Stimulated activated CD4-positive, alpha-beta T cell treated with anti-CD3 and anti-CD28 coated beads, Interleukin-1b, Interleukin-23, amount 100 ng/mL, for 4 hours (primary cell): ENCODE measurements at places on chromosomes 5 and 9.

DNA sequence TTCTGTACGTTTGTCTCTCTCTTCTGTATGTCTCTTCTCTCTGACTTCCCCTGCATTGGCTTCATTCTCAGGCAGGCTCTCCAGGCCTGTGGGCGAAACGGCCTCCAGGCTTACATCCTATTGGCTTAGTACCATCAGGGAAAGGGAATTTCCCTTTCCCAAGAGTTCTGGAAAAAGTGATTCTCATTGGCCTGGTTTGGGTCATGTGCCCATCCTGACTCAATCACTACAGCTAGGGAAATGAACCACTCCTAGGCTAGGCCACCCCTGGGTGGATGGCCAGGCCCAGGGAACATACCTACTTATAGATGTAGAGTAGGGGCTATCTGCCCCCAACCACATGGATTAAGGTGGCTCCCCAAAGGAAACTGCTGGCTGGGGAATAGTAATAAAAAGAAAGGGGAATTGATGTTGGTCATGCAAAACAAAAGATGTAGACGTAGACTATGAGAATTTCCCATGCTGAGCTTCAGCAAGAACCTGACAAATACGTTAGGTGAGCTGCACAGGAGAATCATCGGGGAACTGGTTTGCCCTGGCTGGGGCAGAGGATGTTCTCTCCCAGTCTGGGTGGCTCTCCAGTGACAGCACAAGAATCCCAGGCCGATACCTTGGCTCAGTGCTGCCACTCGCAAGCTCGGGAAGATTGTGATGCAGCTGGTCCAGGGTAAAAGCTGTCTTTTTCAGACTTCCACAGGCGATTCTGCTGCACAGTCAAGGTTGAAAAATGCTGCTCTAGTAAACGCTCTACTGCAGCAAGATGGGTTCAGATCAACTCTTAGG, 3.7 kb upstream of the EGR1 start:
- no peak for DNase-seq

- no peak for DNase-seq
Measured at GRCh38 chr5:168359820-168360460, 68.5 kb downstream of the WWC1 start.

- DNase-seq = no peak
Measured at GRCh38 chr9:26459959-26460358, 432.6 kb downstream of the CAAP1 start.

- DNase-seq = no peak
Measured at GRCh38 chr5:54986269-54986654, 869 bp upstream of the ESM1 start.

GRCh38 chr5:126878634-126879033, 101.7 kb downstream of the LMNB1 start:
- DNase-seq = no peak

DNA sequence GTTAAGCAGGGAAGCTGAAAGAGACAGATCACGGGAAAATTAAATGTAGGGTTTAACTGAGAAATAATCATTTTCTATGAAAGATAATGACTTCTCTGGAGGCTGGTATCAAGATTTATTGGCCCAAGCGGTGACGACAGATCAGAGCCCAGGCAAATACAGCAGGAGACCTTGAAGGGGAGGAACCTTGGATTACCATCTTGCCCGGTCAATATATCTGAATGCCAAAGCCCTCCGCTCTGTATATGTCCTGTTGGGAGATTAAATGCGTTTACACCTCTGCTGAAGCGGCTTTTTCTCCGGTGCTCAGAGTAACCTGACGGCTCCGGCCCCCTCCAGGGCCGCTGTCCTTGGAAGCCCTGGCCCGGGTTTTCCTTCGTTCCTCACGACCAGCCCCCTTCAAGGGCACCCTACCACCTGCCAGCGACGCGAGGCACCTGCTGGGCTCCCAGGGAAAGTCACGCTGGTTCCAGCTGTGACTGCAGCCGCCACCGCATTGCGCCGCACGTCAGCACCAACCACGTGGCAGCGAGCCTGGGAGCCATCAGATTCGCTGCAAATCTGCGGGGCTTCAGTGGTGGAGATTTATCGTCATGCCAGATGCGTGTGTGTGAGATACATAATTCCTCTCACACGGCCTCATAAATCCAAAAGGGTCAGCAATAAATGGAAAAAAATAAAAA, 4.4 kb upstream of the QSOX2 start:
- DNase-seq = no peak

GRCh38 chr9:113644321-113644720, 180.8 kb downstream of the RGS3 start:
- no peak for DNase-seq

DNA sequence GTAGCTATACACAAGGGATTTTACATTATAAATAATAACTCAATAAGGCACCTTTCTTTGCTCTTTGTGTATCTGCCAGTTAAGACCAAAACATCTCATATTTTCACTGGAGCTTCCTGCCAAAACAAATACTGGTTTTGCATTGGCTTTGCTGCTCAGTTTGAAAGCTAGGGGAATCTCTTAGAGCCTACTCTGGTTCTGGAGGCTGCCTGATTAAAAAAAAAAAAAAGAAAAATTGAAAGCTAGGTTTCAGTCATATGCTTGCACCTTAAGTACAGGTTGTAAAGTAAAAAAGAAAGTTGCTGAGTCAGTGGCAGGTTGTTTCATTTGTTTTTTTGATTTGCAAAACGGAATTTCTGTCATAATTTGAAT, 2.3 kb downstream of the DENND4C start:
- no peak for DNase-seq

GRCh38 chr5:62886603-62887315, 308.1 kb downstream of the LRRC70 start:
- DNase-seq = no peak

GRCh38 chr5:164345853-164346252, 840.4 kb downstream of the MAT2B start:
- no peak for DNase-seq

DNA sequence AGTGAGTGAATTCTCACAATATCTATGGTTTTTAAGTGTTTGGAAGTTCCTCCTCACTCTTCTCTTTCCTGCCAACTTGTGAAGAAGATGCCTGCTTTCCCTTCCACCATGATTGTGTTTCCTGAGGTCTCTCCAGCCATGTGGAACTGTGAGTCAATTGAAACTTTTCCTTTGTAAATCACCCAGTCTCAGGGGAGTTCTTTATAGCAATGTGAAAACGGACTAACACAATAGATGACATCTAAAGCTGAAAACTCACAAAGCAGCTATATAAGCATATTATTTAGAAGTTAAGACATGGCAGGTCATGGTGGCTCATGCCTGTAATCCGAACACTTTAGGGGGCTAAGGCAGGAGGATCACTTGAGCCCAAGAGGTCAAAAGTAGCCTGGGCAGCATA, 130.2 kb downstream of the ARRDC3 start:
- DNase-seq = no peak

DNA sequence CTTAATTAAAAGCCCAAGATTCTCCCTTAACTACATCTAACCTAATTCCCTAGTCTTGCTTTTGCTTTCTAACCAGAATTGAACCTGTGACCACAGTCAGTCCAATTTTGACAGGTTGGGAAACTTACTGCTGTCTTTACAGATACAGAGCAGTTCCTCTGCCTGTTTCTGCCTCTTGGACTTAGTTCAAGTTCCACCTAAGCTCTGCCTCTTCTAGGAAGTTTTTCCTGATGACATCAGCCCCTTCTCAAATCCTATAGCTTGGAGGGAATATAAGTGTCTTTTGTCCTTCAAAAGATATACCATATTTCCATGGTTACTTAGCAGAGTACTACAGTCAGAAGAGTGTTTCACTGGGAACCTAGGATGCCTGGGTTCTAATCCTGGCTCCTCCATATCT, 31.7 kb downstream of the BRINP1 start:
- DNase-seq = no peak

GRCh38 chr5:81397176-81397575, 3.2 kb upstream of the ACOT12 start:
- DNase-seq = no peak

DNA sequence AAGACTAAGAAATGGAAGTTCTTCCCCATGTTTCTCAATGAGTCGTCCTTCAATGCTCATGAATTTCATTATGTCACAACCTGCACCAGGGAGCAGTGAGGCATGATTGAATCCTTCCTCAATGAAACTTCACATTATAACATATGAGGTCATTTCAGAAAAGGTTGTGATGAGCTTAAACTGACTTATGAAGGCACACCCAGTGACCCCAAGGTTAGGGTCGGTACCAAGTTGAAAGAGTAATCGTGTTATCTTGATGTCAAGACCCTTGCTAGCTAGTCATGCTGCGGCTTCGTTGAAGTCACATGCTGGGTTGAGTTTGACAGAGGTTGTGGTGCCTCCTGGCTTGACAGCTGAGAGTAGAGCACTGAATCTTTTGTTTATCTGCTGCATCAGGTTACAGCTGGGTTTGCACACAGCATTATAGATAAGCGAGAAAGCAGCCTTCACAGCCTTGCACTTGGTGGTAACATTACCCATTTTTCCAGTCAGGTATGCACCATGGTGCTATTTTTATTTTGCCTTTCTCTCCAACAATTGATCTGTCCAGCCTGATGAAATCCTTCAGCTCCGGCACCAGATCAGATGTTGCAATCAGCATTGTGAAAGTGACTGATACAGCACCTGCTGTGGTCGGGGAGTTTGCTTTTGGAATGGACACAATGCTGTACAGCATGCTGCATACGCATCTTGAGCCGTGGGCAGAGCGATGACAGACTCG, 133.2 kb downstream of the ERCC6L2 start:
- no peak for DNase-seq

- DNase-seq = no peak
Measured at GRCh38 chr5:54632131-54632701, 114.7 kb downstream of the SNX18 start.

- no peak for DNase-seq
Measured at GRCh38 chr9:99213197-99213596, 8.5 kb downstream of the ALG2 start.

GRCh38 chr5:124162767-124163532, 583.5 kb downstream of the ZNF608 start:
- DNase-seq = no peak

- DNase-seq = no peak
Measured at GRCh38 chr5:81435023-81435422, 41.1 kb upstream of the ACOT12 start.

GRCh38 chr5:59600998-59601397, 292.5 kb downstream of the PDE4D start:
- no peak for DNase-seq

DNA sequence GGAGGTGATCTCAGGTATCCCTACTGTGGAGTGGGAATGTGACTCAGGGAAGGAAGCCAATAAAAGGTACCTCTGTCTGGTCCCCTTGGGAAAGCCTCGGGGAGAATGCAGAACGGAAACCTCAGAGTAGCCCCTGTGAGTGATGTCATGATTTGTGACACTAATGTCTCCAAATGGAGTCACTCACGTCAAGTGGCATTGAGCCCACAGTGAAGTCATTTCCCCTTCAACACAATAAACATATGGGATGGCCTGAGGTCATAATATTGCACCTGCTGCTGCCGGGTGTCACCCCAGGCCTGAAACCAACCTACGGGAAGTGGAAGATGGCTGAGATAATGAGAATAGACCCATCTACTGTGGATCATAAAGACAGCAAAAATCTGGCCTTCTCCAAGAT, 75.9 kb upstream of the GOLM1 start:
- no peak for DNase-seq

GRCh38 chr5:151683444-151683843, 3.3 kb downstream of the SPARC start:
- no peak for DNase-seq

- DNase-seq = no peak
Measured at GRCh38 chr5:115419846-115420585, 123.6 kb upstream of the CCDC112 start.

DNA sequence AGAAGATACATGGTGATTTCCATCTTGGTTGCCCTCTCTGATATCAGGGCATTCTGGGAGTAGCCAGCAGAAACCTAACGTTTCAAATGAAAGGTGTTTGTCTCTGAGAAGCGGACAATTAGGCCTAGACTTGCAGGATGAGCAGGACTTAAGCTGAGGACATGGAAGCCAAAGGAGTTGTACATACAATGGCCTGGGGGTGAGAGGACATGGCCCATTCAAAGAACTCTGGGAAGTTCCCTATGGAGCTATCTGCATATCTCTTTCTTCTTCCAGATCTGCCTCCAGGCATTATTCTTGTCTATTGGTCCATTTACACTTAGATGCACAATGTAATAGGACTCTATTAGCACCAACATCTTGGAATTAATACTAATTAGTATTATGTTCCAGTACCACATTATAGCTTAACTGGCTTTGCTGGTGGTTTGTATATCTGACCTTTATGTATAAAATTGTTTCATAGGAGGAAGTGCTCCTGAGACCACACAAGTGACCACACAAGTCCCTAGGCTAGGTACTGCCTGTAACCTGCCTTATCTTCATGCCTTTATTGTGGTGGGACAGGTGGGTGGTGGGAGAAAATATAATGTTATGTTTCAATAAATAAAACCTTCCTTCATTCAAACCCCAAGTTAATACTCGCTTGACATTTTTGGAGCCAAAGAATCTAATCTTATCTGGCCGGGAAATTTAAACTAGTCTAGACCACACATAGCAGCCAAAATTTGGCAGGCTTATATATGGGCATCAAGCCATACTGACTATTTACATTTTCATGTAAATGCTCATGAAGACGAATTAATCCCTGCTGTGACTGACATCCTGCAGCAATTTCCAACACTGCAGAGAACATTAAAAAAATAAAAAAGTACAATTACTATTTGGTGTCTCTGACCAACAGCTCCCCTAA, 52.1 kb upstream of the EQTN start:
- DNase-seq = no peak

DNA sequence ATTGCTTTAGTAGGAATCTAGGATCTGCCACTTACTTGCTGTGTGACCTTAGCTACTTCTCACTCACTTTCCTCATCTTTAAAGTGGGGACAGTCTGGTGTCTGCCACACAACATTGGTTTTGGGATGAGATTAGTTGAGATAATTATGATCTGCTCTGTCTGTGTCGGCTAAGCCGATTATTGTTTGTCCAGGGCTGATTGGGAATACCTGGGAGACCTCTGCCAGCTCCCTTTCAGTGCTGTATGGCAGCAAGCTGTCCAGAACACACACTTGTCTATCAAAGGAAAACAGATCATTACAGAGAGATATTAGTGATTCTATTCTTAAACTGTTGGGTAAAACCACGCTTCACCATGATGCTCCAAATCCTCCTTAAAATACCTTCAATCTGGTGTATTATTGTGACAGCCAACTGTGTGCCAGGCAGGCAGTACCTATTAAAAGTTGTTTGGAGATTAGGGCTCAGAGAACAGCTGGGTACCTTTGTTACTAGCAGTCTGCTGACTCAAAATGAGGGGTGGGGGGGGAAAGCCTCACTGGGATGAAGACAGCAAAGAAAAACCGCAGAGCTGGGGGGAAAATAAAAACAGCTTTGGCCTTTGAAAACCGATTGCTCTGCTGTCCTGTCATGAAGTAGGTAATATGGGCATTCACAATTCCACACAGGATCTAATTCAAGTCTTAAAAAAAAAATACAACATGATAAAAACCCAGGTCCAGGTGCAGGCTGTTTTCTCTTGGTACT, 458.4 kb upstream of the C9orf72 start:
- DNase-seq = no peak

DNA sequence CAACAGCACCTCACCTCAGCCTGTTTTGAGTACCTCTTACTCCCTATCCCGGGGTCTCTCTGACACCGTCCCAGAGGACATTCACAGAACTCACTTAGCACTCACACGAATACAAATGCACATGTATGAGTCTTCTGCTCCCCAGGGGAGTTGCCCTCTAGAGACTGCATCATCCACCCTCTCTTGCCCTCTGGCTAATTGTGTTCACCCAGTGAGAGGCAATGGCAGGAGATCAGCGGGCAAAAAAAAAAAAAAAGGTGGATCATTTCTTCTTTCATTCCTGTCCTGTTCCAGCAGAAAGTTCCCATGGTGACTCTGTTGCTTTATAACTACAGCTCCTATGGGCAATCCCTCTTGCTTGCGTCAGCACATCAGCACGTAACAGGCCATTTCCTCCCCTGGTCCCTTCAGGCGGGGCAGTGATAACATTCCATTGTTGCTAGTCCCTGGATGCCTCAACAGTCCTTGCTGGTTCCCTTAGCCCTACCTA, 23.5 kb upstream of the SNX2 start:
- DNase-seq = no peak
